ENCODE measurements at places on chromosomes 5 and 9. TPM values are rescaled to one million over a fixed set of nuclear protein-coding genes. Genes with fewer than 3 reads are reported as not detected.

DNA sequence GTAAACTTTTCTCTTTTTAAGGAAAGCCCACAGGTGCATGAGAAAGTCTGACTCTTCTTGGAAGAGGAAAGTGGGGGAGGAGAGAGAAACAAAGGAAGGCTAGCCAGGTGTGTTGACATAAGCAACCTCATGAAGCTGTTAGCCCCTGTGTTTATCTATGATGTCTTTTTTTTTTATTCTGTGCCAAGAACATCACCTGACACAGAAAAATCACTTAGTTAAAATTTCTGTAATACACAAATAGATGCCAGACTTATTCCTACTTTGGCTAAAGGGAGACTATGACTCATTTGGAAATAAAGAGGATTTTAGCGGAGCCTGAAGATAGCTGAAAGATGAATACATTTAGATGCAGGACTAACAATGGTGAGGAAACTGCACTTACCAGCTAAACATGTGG, 58.3 kb downstream of the BAAT start:
- H3K4me3 ChIP-seq = peak overlapping the region; percentile 34
- peak overlapping the region; percentile 94 for H3K27ac ChIP-seq

The PLEKHG4B gene
- polyA plus RNA-seq = under 0.01 TPM

GRCh38 chr9:134059661-134060395, 8.0 kb downstream of the BRD3 start:
- peaks cover 72% of the 10 kb centered on the region for H3K4me1 ChIP-seq
- H3K4me3 ChIP-seq = no peak overlapping the region
- no peaks in the 10 kb centered on the region for H3K27me3 ChIP-seq
- DNase-seq = no peak
- no peaks in the 10 kb centered on the region for H3K36me3 ChIP-seq
- H3K27ac ChIP-seq = peak overlapping the region; percentile 86

GRCh38 chr9:69719367-69719766, 40.4 kb downstream of the PTAR1 start:
- no peaks in the 10 kb centered on the region for H3K36me3 ChIP-seq
- no peak for DNase-seq

The ANKRD34B gene
- 0.04 TPM for polyA plus RNA-seq

DNA sequence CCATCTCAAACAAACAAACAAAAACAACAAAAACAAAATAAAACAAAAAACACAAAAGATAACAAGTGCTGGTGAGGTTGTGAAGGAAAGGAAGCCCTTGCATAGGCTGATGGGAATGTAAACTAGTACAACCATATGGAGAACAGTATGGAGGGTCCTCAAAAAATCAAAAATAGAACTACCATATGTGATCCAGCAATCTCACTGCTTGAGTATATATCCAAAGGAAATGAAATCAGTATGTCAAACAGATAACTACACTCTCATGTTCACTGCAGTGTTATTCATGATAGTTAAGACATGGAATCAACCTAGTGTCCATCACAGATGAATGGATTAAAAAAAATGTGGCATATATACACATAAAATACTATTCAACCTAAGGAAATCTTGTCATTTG, 395.7 kb upstream of the SLC24A2 start:
- H3K36me3 ChIP-seq = no peaks in the 10 kb centered on the region
- H3K4me3 ChIP-seq = no peak overlapping the region
- no peaks in the 10 kb centered on the region for H3K4me1 ChIP-seq
- H3K27me3 ChIP-seq = no peaks in the 10 kb centered on the region
- DNase-seq = no peak

Measured in liver (tissue), 10 donors.